ENCODE measurements at places on chromosomes 1 and 21.

GRCh38 chr1:194865383-194865782, 1679.0 kb upstream of the B3GALT2 start:
- no peak for DNase-seq

- no peak for DNase-seq
Measured at GRCh38 chr1:243471026-243471685, 215.3 kb downstream of the SDCCAG8 start.

GRCh38 chr1:199182186-199182843, 543.5 kb downstream of the PTPRC start:
- no peak for DNase-seq

GRCh38 chr1:2085080-2085479, 34.9 kb downstream of the PRKCZ start:
- no peak for DNase-seq

- no peak for DNase-seq
Measured at GRCh38 chr21:44967082-44968047, 27.5 kb downstream of the SLX9 start.

GRCh38 chr1:228488818-228489674, 1.9 kb downstream of the RNF187 start:
- no peak for DNase-seq

- no peak for DNase-seq
Measured at GRCh38 chr21:36437745-36438128, 42.2 kb downstream of the CLDN14 start.

- DNase-seq = no peak
Measured at GRCh38 chr1:115781851-115782250, 13.3 kb upstream of the CASQ2 start.

DNA sequence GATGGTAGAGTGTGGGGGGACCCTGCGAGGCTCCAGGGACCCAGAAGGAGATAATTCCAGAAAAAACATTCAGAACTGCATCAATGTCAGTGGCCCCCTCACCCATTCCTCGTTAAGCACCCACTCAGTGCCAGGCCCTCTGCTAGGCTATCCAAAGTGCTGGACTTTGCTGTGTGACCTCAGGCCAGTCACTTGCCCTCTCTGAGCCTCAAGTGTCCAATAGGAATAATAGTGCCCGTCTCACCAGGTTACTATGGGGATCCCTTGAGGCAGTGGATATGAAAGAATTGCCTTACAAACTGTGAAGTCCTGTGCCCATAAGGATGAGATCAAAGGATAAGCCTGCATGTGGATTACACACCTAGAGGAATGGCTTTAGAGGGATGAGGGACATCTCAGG, 83.4 kb downstream of the IGSF21 start:
- no peak for DNase-seq

DNA sequence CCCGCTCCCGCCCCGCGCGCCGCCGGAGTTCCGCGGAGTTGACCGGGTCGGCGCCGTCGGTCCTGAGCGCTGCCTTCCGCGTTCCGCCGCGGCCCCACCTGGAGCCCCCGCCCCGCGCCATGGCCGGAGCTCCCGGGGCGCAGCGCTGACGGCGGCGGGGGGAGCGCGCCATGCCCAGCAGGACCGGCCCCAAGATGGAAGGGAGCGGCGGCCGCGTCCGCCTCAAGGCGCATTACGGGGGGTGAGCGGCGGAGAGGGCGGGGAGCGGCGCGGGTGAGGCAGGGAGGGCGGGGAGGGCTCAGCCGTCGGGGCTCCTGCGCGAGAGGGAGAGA, 216 bp downstream of the PRKCZ start:
- no peak for DNase-seq

- DNase-seq = no peak
Measured at GRCh38 chr1:61397935-61398334, 315.6 kb downstream of the NFIA start.

DNA sequence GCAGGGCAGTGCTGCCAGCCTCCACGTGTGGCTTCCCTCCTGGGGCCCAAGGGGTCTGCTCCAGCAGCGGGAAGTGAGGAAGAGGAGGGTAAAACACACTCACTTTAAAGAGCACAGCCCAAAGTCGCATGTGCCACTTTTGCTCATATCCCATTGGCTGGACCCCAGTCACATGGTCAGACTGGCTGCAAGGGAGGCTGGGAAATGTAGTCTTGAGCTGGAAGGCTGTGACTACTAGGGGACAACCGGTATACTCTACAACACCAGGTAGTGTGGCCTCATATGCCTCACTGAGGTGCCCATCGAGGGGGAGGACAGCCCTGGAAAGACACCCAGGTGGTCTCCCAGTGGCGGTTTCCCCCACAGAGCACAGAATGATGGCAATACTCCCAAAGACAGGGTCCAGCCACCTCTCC, 45.2 kb downstream of the CAMK2N1 start:
- peak; percentile 25 for DNase-seq

- DNase-seq = no peak
Measured at GRCh38 chr1:177307771-177308170, 137.0 kb downstream of the BRINP2 start.

GRCh38 chr1:115312742-115313141, 25.3 kb downstream of the NGF start:
- DNase-seq = no peak

DNA sequence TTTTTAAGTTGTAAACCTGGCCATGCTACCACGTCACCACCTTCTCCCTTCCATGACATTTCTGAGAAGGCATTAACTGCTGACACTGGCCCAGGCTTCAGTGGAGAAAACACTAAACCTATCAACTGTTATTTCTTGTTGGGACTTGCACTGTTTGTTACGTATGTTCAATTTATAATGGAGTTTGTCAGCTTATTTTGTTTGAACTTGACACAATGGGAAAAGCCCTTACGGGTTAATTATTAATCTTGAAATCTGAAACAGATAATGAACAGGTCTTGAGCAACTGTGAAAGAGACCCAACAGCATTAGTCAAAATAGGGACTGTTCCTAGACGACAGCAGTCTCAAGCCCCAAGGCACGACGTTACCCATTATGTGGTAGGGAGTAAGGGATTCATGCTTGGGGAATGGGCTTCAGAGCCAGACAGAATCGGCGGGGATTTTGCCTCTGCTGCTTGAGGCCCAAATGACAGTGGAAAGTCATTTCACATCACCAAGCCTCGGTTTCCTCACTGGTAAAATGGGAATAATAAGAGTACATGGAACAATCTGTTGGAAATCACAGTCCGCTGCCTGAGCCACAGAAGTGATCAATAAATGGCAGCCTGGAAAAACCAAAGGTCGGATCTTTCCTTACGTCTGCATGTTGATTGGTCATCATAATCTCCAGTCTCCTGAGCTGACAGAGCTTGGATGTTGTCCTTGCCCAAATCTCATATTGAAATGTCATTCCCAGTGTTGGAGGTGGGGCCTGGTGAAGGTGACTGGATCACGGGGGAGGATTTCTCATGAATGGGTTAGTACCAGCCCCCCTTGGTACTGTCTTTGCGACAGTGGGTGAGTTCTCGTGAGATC, 44.5 kb downstream of the TIAM1 start:
- no peak for DNase-seq

GRCh38 chr1:202804126-202804525, 4.1 kb downstream of the KDM5B start:
- no peak for DNase-seq

- DNase-seq = no peak
Measured at GRCh38 chr1:106584676-106585075, 471.8 kb upstream of the PRMT6 start.

DNA sequence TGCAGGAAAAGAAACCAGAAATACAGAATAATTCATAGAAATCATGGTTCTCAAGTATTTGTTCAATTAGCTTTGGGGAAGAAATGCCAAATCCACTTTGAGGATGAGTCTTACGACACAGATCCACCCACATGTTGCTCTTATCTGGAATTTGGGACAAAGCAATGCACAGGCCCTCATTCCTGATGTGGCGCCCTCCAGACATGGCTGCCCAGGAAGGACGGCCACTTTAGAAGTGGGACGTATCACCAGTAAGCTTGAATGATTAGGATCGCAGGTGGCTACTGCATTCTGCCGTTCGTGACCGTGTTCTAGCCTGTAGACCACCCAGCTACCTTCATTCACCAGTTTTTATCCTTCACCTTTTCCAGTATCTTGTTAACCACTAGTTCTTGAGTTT, 20.1 kb upstream of the NCMAP start:
- DNase-seq = no peak

- DNase-seq = no peak
Measured at GRCh38 chr1:164813776-164814175, 254.8 kb downstream of the PBX1 start.

Measured in naive thymus-derived CD8-positive, alpha-beta T cell (primary cell).